ENCODE measurements at places on chromosomes 12 and 14. TPM values are rescaled to one million over a fixed set of nuclear protein-coding genes. Genes with fewer than 3 reads are reported as not detected.

DNA sequence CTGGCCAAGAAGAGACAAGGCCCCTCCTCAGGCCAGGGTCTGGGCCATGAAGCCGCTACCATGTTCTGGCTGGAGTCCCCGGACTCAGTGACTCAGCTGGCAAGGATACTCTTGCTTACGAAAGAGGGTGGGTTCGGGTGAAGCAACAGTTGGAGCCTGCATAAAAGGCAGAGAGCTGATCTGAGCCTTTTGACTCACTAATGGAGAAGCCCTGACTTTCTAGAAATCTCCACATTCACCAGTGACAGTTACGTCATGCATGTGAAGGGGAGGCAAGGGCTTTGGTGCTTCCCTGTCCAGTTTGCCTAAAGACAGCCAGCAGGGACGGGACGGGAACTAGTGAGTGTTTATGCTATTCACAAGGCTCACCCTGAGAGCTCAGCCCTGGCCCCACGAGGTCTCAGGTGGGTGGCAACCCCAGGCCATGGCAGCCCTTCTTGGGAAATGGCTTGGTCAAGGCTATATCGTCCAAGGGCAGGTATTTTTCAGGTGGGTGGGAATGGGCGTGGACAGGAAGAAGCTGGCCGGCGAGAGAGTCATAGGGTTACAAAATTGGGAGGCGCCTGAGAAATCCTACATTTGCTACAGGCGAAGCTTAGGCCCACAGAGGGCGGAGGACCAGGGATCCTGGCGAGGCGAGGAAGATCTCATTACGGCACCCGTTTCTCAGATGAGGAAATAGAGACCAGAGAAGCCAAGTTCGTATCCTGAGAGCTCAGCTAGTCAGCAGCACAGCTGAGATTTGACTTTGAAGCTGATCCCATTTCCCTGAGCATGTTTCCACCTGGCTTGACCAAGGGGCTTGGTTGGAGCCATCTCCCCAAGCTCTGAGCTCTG is 314.6 kb downstream of the BCL11B start:
- H3K36me3 ChIP-seq, result no peaks in the 10 kb centered on the region
- peaks cover 32% of the 10 kb centered on the region for H3K4me1 ChIP-seq
- H3K27me3 ChIP-seq, result peaks cover 4% of the 10 kb centered on the region
- no peak overlapping the region for H3K27ac ChIP-seq
- H3K4me3 ChIP-seq, result no peak overlapping the region

GRCh38 chr12:120532701-120533238 is 1.4 kb upstream of the RNF10 start:
- H3K4me1 ChIP-seq, result peaks cover 53% of the 10 kb centered on the region
- DNase-seq, result no peak
- H3K36me3 ChIP-seq, result peaks cover 15% of the 10 kb centered on the region
- no peak overlapping the region for H3K27ac ChIP-seq

DNA sequence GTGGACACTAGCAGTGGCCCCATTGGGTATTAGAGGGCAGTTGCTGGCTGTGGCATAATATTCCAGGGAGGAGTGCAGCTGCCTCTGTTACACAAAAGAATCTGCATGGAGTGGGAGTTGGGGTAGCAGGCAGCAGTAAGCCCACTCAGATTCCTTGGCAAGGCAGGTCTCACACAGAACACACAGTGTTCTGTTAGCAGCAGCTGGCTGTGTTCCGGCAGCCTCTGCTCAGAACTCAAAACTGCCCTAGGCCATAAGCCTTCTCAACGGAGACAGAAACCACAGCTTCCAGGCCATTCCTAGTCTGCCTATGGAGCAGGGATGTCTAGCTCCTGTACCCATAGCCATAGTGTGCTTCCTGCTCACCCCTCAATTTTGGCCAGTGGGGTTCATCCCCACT is 1085.4 kb downstream of the SLC6A15 start:
- no peaks in the 10 kb centered on the region for H3K36me3 ChIP-seq
- no peak overlapping the region for H3K4me3 ChIP-seq
- no peak for DNase-seq
- H3K27ac ChIP-seq, result no peak overlapping the region

- peak overlapping the region; percentile 77 for H3K4me3 ChIP-seq
- H3K36me3 ChIP-seq, result no peaks in the 10 kb centered on the region
- no peak for DNase-seq
- peaks cover 30% of the 10 kb centered on the region for H3K4me1 ChIP-seq
- H3K27me3 ChIP-seq, result peaks cover 6% of the 10 kb centered on the region
Measured at GRCh38 chr12:11555195-11555594, 94.3 kb upstream of the ETV6 start.

DNA sequence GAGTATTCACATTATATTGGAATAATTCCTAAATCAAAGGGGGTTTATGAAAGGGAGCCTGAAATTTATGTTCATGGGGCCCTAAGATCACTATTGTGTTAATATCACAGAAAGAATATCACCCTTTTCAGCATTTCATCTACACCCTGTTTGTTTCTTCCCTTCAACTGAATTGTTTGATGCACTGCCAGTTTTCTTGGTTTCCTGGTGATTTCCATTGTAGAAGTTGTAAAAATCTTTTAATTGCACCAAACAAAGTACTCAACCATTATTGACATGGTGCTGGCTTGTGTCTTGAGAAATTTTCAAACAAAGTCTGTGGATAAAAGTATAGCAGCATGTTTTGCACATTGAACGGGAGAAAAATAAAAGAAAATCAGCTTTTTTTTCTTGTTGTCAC is 154.8 kb upstream of the PRKD1 start:
- H3K4me3 ChIP-seq, result no peak overlapping the region
- no peaks in the 10 kb centered on the region for H3K4me1 ChIP-seq
- H3K27ac ChIP-seq, result no peak overlapping the region
- no peaks in the 10 kb centered on the region for H3K27me3 ChIP-seq
- H3K36me3 ChIP-seq, result no peaks in the 10 kb centered on the region
- no peak for DNase-seq

The CMTM5 gene
- 0.30 TPM for total RNA-seq

DNA sequence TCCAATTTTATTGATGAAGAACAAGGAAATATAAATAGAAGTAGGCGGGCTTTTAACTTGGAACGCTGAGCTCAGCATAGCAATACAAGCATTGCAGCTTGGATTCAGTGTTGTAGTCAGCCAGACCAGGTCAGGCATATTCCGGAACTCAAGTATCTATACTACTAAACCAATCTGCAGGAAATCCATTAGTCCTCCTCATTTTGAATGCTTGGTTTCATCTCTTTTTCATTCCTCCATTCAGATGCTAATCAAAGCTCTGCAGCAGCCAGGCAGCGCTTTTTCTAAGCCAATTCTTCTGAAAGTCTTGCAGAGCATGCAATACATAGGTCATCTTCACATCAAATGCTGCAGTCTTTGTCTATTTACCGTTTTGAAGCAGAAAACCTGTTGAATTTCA is 49.0 kb downstream of the KIF21A start:
- no peaks in the 10 kb centered on the region for H3K4me1 ChIP-seq
- H3K36me3 ChIP-seq, result no peaks in the 10 kb centered on the region
- DNase-seq, result no peak
- H3K27ac ChIP-seq, result no peak overlapping the region
- no peaks in the 10 kb centered on the region for H3K27me3 ChIP-seq

DNA sequence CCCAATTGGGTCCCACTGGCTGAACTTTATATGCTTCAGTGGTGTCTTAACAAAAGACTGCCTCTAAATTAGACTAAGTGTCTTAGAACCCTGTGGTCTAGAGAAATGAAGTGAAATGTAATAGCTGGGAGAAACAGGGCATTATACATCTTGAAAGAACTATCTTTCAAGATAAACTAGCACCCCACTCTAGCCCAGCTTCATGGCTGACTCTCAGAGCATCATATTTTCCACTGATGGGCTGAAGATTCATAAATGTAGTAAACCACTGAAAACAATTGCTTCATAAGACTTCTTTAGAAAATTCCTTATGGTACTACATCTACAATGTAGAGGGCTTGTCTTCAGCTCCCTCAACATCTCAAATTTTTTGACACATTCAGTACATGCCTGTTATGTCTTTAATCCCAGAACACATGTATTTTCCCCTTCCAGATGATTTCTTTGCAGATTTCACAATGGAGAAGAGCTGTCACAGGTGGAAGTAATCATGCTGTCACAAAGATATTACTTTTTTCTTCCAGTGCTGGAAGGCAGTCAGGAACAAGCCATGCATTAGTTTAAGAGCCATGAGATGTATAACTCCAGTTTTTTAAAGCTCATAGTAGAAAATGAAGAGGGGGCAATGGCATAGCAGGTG is 48.5 kb downstream of the IFNG-AS1 start:
- peak; percentile 15 for DNase-seq
- H3K27me3 ChIP-seq, result no peaks in the 10 kb centered on the region
- H3K4me1 ChIP-seq, result peaks cover 46% of the 10 kb centered on the region
- H3K4me3 ChIP-seq, result no peak overlapping the region
- H3K36me3 ChIP-seq, result peaks cover 7% of the 10 kb centered on the region

- no peak overlapping the region for H3K27ac ChIP-seq
- DNase-seq, result no peak
- no peak overlapping the region for H3K4me3 ChIP-seq
- no peaks in the 10 kb centered on the region for H3K4me1 ChIP-seq
- no peaks in the 10 kb centered on the region for H3K27me3 ChIP-seq
Measured at GRCh38 chr12:81170072-81170471, 92.2 kb downstream of the ACSS3 start.

- H3K27me3 ChIP-seq, result no peaks in the 10 kb centered on the region
- H3K4me3 ChIP-seq, result no peak overlapping the region
- no peaks in the 10 kb centered on the region for H3K36me3 ChIP-seq
- no peak overlapping the region for H3K27ac ChIP-seq
- no peak for DNase-seq
- peaks cover 4% of the 10 kb centered on the region for H3K4me1 ChIP-seq
Measured at GRCh38 chr12:49553512-49554088, 14.3 kb downstream of the MCRS1 start.

DNA sequence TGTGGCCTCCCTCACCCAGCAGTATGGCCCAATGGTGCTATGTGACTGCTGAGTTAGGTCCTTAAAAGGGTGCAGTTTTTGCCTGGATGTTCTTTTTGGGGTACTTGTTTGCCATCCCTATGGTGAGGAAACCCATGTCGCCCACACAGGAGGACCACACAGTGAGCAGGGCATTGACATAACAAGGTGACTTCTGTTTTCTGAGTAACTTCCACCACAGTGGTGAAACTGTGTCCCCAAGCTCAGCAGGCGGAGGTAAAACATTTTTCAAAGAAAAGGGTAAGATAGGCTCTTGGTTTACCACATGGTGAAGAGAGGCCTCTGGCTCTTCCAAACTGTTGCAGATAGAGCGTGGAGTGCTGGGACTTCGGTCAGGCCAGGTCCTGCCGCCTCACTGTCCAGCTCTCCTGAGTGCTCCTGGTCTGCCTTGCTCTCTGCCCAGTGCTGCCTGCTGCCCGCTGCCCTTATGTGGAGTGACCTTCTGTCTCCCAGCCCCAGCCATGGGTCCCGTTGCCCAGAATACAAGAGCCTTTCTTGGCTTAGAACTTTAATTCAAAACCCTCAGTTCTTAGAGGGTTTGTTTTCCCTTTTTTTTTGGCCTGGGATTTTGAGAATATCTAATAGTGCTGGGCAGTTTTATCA is 54.0 kb downstream of the TRAF3 start:
- peaks cover 83% of the 10 kb centered on the region for H3K4me1 ChIP-seq
- peak overlapping the region; percentile 95 for H3K27ac ChIP-seq
- no peaks in the 10 kb centered on the region for H3K27me3 ChIP-seq

The TAS2R19 gene
- total RNA-seq, result 3.5 TPM

DNA sequence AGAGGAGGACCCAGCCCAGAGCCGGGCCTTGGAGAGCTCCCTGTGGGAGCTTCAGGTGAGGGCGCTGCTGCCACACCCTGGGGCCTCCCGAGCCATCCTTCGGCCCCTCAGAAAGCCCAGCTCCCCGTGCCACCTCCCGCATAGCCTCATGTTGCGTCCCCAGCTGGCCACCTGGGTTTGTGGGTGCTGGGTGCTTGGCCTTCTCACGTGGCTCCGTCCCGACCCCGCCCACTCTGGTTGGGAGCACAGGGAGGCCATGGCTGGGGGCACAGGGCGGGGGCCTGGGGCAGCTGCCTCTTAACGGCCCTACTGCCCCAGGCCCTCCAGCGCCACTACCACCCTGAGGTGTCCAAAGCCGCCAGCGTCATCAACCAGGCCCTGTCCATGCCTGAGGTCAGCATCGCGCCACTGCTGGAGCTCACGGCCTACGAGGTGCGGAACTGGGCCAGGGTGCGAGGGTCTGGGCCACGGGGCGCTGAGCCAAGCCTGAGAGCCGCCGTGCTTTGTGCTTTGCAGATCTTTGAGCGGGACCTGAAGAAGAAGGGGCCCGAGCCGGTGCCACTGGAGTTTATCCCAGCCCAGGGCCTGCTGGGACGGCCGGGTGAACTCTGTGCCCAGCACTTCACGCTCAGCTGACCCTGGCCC is 7.6 kb downstream of the NOC4L start:
- peaks cover 2% of the 10 kb centered on the region for H3K36me3 ChIP-seq
- no peak overlapping the region for H3K4me3 ChIP-seq
- no peak overlapping the region for H3K27ac ChIP-seq
- no peaks in the 10 kb centered on the region for H3K4me1 ChIP-seq
- no peaks in the 10 kb centered on the region for H3K27me3 ChIP-seq

DNA sequence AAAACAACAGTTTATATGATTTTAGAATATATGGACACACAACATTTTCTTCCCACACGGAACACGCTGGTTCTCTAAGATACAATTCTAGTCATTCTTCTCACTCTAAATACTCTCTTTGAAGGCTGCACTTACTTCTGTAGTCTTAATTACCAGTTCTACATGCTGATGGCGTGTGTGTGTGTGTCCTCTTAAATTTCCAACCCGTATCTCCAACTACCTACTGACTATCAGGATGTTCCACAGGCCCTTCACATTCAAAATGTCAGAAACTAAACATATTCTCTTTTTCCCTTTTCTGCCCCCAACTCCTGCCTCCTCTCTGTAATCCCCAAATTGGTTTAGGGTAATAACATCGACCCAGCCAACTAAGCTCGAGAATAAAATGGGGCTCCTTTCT is 75.2 kb downstream of the DUSP16 start:
- peak overlapping the region; percentile 1 for H3K4me3 ChIP-seq
- DNase-seq, result no peak
- no peaks in the 10 kb centered on the region for H3K27me3 ChIP-seq
- H3K27ac ChIP-seq, result peak overlapping the region; percentile 88

DNA sequence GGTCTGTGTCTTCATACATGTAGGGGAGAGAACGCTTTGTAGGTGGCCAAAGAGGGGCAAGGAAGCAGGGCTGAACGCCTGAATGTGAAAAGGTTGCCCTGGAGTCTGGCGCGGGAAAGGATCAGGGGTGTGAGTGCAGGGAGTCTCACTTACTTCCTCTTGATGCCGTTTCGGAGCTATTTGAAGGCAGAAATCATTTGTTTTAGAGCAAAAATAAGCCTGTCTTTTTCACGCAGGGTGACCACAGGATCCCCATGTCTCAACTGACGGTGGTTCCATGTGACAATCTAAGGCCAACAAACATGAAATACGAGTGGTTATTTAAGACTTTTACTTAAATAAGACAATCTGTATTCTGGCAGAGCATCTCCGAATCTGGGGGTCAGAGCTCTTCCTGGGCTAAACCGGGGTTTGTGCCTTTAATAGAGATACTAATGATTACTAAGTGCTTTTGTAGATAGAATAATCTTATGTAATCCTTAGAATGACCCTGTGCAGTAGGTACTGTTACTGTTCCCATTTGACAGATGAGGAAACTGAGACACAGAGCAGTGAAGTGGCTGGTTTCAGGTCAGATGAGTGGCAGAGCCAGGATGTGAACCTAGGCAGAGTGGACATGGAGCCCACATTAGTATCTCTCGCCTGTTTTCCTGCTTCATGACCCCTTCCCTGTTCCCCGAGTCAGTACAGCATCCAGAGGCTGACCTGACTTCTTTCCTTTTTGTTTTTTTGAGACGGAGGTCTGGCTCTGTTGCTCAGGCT is 1.9 kb downstream of the BRI3BP start:
- peaks cover 8% of the 10 kb centered on the region for H3K36me3 ChIP-seq
- peaks cover 25% of the 10 kb centered on the region for H3K4me1 ChIP-seq
- H3K27me3 ChIP-seq, result no peaks in the 10 kb centered on the region
- peak overlapping the region; percentile 85 for H3K4me3 ChIP-seq

Data from activated T-cell treated with anti-CD3 and anti-CD28 coated beads, Interleukin-2, amount 50 U/mL, for 72 hours (primary cell).